ENCODE measurements at places on chromosomes 7 and 10.

DNA sequence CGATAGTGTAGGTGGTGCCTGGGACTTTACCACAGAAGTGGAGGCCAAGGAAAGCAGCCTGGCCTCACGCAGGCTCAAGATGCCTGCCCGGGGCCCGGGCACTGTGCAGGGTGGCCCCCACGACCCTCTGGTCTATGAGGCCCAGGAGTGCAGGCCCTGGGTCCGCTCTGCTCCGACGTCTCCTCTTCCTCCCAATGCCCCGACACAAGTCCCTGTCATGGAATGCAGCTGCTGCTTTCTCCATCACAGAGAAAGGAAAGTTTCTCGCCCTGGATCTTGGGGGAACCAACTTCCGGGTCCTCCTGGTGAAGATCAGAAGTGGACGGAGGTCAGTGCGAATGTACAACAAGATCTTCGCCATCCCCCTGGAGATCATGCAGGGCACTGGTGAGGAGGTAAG is 28.3 kb upstream of the HK1 start:
- DNase-seq: no peak

DNA sequence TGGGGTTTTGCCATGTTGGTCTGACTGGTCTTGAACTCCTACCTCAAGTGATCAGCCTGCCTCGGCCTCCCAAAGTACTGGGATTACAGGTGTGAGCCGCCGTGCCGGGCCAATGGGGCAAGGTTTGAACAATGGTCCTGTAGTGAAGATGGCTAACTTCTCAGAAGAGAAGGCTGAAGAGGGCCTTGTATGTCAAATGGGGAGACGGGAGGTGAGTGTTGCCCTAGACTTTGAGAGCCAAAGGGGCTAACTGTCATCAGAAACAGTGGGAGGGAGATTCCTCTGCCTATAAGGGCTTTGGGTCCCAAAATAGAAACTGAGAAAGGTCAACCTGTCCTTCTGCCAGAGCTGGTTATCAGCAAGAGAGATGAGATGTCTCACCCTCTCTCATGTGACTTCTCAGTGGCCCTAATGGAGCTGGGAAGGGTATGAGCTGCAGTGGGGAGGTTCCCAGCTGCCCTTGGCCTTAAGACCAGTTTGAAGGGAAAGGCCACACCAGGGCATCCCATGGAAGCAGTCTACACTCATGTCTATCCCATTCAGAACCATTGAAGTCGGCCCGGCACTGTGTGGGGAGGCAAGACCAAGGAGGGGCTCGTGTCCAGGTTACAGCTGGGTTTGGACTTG is 1.3 kb upstream of the SAMD8 start:
- no peak for DNase-seq

- DNase-seq: no peak
Measured at GRCh38 chr10:34721208-34721840, 93.8 kb downstream of the PARD3 start.

GRCh38 chr7:66571568-66571967 is 57.1 kb upstream of the KCTD7 start:
- DNase-seq: no peak

GRCh38 chr7:143496263-143496662 is 18.6 kb downstream of the TAS2R41 start:
- no peak for DNase-seq

DNA sequence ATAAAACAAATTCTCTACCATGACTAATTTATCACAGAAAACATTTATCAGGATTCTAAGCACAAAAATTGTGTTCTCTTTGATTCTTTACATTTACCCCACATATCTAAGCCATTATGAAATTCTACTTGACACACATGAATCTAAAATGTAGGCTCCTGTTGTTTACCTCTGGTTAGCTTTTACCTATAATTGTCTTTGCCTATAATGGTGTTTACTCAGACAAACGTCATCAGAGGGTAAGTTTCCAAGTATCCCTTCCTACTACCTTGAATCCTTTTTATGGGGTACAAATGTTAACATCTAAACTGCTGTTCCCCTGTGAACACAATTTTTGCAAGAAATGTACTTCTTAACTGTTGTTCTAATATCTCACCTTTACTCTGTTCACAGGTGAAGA is 63.5 kb downstream of the MINDY3 start:
- no peak for DNase-seq

- DNase-seq: no peak
Measured at GRCh38 chr10:56606202-56606601, 245.1 kb upstream of the ZWINT start.

- DNase-seq: no peak
Measured at GRCh38 chr10:109866168-109866994, 56.9 kb downstream of the XPNPEP1 start.

DNA sequence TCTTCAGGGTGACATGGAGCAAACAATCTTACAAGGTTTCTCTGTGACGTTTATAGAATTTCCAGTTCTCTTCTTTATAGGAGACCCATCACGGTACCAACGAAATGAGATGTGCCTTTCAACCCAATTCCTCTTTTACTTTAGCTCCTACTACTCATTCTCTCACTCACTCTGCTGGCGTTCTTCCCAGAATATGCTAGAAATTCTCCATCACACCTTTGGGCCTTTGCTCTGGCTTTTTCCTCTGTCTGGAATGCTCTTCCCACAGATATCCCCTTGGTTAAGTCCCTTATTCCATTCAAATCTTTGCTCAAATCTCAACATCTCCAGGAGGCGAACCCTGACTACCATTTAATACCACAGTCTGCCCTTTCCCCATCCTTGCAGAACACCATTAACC is 39.0 kb downstream of the SEMA3C start:
- no peak for DNase-seq

DNA sequence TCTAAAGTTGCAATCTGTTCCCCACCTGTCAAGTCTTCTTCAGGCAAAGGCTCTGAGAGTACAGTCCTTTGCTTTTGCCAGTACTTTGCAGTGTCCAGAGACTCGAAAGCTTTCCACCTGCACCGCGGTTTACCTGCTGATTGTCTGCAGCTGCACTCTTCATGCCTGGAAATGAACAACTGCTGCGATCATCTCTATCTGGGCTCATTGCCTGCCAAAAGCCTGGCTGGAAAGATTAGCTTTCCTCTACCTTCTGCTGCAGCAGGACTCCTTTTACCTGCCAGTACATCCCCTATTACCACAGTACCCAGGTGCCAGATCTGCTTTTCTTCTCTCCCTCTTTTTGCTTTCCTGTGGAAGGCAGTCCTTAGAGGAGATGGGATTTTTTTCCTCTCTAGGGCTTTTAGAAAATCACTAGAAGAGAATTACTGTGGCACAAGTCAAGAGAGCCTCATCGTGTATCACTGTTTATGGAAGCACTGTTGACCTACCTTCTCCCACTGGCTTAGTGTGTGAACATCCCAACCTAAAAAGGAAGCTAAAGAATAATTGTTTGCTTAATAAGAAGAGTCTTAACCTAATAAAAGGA is 2.2 kb downstream of the STRIP2 start:
- DNase-seq: no peak

DNA sequence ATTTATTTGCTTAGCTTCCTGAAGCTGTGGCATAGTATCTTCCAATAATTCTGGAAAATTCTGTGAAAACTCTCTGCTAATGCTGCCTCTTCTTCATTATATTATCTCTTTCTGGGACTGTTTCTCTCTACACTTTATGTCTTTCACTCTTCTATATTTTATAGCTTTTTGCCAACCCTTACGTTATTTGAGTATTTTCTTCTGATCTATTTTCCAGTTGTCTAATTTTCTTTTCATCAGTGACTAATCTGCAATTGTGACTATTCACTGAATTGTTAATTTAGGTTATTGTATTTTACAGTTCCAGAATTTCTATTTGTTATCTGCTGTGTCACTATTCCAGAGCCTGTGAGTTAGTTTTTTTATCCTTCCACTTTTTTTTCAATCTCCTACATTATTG is 273.4 kb upstream of the PHYHIPL start:
- DNase-seq: no peak

DNA sequence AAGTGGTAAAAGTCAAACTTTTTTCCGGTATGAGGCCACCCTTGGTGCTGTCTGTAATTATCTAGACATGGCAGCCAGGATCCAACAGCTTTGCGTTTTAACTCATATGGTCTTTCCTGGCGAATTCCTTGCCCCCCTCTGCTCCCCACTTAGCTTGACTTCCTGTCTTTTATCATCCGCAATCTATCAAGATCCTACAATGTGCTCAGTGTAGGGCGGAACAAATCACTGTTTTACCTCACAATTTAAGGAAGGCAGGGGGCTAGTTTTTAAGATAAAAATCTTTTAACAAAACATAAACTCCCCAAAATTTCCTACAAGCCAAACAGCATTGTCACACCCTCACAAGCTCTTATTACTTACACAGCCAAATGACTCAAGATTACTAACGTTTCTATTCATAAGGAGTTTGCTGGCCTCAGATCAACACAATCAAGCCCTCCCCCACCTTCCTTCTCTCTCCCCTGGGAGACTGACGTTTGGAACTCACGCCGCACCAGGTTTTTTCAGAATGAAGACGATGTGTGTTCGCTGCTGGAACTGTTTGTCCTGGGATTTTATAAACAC is 1.3 kb upstream of the CDK14 start:
- DNase-seq: no peak

DNA sequence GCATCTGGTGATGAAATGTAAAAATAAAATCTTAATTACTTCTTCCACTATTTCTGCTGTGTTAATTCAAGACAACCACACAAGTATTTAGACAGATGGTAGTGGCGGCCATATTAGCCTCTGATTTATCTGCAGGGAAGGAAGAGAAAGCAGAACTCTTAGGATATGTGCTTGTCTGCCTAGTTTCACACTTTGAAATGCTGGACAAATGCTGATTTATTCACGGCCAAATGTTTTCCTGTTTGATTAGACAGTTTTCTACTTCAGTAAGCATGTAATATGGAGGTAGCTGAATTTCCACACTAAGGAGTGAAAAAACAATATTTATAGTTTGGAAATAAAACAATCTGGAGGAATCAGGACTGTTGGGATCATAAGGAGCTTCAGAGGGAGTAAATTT is 158.1 kb downstream of the AGMO start:
- DNase-seq: no peak
